Stimulated activated CD8-positive, alpha-beta memory T cell treated with anti-CD3 and anti-CD28 coated beads, Interleukin-7, amount 100 ng/mL, for 4 hours (primary cell): ENCODE measurements at places on chromosomes 5 and 9.

DNA sequence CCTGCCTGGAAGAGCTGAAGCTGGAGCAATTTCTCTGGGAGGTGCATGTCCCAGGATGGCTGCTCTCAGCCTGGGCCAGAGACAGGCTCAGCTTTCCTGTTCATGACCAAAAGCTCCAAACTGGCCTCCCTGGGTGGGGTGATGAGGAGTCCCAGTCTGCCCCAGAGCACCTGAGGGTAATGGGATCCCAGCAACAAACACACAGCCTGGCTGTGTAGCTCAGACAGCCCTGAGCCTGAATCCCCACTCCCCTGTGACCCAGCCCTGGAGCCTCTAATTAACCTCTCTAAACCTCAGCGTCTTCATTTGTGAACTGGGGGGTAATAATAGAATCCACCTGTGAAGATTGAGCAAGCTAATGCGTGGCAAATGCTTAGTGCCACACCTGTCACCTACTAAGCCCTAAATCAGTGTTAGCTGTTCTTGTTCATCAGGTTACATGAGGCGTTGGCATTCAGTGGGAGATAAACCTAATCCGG lies 67.5 kb downstream of the HSPA4 start:
- DNase-seq = no peak

- no peak for DNase-seq
Observed at GRCh38 chr5:79488058-79488457, 25.9 kb downstream of the HOMER1 start.

- no peak for DNase-seq
Observed at GRCh38 chr9:136353088-136353487, 10.5 kb downstream of the DNLZ start.

DNA sequence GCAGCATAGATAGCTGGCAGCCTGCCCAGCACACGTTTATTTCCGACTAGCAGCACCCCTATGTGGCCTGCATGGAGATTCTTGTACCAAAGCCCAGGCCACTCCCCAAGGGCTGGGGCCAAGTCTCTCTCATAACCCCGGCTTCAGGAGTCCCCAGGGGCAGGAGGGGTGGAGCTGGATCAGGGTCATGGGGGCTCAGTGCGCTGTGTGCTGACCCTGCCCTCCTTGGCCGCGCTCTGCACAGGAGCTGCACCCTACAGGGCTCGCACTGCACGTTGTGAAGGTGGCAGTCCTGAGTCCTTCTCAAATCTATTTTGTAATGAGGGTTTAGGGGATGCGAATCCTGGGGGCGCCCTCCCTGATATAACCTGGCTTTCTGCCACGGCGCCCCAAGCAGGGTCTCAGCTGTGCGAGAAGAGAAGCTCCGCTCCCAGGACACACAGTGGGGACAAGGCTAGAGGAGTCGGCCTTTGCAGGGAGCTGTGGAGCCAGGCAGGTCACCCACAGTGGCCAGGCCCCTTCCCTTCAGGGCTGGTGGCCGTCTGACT lies 28.6 kb downstream of the NKD2 start:
- no peak for DNase-seq

DNA sequence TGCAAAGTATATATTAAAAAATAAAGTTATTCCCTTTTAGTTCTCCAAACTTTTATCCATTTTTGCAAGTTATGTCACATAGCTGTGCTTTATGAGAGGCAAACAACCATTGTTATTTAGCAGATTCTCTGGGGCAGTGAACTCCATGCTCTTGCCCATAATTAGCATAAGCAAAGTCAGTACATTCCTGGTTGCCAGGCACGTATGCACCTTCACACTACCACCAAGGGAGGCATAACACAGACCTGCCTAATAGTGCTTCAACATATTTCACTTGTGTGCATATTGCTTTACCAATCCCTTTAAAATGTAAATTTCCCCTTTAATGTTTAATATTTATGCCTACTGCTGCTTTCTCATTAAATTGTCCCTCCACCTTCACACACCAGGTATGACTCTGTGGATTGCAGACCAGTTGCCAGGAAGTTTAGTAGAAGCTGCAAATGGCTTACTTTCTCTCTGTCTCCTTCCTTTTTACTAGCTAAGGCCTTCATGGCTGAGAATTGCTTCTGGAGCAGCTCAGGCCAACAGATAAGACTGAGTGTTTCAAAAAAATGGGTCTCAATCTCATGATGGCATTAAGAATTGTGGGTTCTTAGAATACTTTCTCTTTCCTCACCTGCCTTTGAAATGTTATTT lies 388.2 kb downstream of the PRR16 start:
- DNase-seq = no peak

- DNase-seq = no peak
Observed at GRCh38 chr5:60297658-60298057, 402.3 kb downstream of the DEPDC1B start.

- DNase-seq = no peak
Observed at GRCh38 chr5:77844623-77845323, 68.6 kb upstream of the TBCA start.

- DNase-seq = no peak
Observed at GRCh38 chr9:73738741-73739530, 587.3 kb downstream of the ANXA1 start.

GRCh38 chr5:124511791-124512190 lies 234.6 kb downstream of the ZNF608 start:
- DNase-seq = no peak

DNA sequence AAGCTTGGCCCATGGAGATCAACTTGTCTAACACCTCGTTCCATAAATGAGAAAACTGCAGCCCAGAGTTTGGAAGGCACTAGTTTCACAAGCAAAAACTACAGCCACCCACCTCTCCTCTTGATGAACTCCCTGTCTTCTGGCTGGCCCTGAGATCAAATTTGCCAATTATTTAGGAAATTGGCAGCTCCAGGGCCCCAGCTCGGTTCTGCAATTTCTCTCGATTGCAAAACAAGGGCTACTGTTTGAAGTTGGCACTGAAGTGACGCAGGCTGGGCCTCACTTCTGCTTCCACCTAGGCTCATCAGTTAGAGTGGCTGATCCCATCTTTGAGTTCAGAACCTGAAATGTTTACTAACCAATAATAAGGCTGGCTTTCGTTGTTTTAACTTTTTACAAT lies 3.7 kb upstream of the GPX3 start:
- DNase-seq = no peak

GRCh38 chr9:124256517-124257069 lies 1.2 kb upstream of the NEK6 start:
- no peak for DNase-seq
